ENCODE measurements at places on chromosomes 4 and X.

DNA sequence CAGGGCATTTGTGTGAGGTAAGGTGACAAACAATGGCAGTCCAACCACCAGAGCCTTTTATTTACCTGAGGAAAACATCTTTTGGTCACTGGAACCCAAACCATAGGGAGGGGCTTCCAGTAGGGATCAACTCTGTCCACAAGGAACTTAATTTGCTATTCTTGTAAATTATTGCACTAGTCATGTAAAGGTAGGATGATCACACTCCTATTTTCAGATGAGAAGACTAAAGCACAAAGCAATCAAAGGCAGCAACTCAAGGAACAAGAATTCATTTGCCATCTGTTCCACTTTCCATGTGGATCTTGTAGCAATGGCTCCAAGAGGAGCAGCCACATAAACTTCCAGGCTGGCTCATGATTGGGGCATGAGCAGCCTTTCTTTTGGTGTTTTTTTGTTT, 35.3 kb downstream of the CD99L2 start:
- no peak for DNase-seq

DNA sequence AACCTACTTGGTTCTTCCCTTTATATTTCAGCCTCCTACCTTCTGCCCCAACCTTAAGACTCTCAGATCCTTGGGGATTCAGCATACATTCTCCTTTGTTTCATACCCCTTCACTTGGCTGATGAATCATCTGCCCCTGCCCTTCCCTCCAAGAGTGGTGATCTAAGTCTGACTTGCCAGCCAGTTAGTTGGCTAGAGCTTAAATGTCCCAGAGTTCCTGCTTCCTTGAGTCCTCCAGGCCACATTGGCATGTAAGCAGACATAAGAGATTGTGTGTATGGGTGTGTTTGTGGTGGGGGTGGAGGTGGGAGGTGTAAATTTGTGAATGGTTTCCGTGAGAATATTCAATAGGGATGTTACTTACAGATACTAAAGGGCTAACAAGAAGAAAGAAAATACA, 3.7 kb upstream of the TEX13D start:
- DNase-seq, result no peak

GRCh38 chr4:40630335-40631021, 814 bp upstream of the RBM47 start:
- DNase-seq, result no peak

- no peak for DNase-seq
Observed at GRCh38 chrX:102517326-102517725, 787 bp upstream of the TMSB15A start.

DNA sequence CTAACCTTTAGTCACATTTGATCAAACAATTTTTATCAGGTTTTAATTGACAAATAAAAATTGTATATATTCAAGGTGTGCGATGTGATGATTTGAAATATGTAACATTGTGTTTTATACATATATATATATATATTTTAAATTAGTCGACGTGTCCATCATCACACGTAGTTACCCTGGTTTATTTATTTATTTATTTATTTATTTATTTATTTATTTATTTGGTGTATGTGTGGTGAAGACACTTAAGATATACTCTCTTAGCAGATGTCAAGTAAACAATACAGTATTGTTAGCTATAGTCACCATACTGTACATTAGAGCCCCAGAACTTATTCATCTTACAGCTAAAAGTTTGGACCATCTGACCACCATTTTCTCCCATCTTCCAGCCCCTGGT, 224.9 kb upstream of the HHIP start:
- no peak for DNase-seq

DNA sequence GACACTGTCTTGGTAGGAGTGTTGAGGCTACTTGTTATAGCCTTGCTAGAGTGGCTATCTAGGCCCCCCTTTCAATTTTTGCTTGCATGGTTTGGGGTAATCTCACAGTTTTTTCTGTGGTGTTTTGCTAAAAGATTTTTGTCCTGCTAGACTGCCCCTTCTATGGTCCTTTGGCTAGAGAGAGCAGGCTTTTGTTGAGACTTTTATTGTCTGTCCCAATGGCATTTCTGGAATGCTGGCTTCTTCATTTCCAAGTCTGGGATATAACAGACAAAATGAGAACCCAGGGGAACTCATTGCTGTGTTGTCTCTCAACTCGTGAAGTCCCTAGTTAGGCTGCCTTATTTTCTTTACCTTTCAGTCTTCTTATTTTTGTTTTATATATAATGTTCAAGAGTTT, 160.2 kb upstream of the ZC4H2 start:
- no peak for DNase-seq

DNA sequence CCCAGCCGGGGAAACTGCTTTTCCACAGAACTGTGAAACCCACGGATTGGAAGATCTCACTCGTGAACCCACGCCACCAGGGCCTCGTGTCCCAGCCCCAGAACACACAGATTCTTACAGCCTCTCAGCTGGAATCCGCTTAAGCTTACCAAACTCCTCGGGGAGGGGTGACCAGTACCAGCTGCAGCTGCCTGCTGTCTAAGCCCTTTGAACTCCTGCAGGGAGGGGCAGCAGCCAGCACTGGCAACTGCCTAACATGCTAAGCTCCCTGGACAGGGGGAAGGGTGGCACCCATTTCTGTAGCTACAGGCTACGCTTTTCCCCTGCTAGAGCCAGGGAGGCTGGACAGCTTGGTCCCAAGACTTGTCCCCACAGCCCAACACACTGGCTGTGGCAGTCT, 38.4 kb downstream of the TBL1X start:
- no peak for DNase-seq

- no peak for DNase-seq
Observed at GRCh38 chr4:94302191-94302590, 40.4 kb downstream of the HPGDS start.

DNA sequence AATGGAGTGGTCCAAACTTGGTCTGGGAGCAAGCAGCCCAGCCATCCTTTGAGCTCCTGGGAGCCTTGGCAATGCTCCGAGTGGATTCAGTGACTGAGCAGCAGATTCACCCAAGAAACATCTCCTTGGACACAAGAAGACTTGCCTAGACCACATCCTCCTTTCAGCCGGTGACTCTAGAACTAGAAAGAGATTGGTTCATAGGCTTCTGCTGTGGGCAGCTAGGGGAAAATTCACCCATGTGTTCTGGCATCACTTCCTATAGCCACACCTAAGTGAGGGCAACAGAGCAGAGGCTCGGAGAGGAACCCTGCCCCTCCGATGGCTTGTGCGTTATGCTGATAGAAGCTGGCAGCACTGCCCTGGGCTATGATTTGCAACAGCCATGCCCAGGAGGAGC, 16.0 kb downstream of the ZNF275 start:
- DNase-seq, result no peak

- DNase-seq, result no peak
Observed at GRCh38 chr4:48979914-48980579, 6.0 kb upstream of the CWH43 start.

DNA sequence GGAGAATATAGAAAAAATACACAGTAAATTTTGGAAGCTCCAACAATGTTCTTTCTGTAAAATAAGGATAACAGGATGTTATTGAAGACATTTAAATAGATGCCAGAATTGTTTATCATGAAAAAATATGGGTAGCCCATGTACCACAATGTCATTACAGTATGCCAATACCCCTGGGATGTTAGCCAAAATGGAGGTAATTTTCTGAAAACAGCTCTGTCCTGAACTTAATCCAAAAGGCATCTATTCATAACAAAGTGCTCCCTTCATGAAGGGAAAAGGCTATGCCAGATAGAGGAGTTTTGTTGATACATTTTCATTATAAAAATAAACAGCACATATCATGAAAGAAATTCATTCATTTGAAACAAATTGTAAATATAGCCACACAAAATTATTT, 1902.6 kb upstream of the AGA start:
- DNase-seq, result no peak

- peak; percentile 30 for DNase-seq
Observed at GRCh38 chr4:184506527-184507121, 32.3 kb upstream of the IRF2 start.

DNA sequence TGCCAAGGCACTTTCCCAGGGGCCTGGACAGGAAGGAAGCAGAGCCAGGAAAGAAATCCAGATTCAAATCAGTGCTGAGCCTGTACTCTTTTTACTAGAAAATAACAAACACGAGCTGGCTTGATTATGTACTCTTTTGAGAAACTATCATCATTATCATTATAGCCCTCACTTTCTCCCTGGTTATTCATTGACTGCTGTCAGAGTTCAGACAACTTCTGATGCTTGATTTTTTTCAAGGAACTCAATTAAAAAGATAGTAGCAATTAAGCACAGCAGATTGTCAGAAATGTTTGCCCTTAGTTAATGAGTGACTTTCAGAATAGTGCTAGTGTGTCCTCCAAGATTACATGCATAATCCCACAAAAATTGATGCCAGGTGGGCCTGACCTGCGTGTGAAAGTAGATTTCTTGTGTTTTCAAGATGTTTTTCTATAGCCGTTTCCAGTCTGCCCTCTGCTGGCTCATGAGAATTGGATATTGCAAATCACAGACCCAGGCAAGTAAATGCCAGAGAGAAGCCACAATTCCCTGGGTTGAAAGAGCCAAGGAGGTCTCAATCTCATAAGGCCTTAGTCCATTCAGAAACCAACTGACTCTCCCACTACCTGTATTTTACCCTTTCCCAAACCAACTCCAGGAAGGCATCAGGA, 14.3 kb upstream of the PNPLA4 start:
- DNase-seq, result no peak

DNA sequence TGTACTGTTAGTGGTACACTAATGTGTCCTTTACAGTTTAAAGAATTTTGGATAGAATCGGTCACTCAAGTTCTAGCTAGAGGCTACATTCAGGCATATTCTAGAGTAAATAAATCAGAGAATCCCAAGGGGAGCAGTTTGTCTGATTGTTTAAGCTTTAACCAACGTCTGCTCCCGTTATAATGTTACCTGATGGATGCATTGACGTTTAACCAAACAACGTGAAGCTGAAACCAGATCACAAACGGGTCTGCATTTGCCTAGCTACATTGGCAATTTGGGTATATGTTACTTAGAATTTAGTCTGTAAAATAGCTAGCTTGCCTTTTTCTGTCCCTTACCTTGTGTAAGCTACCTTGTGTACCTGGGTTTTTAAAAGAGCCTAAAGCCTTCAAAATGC, 1.6 kb downstream of the PI4K2B start:
- no peak for DNase-seq

- DNase-seq, result no peak
Observed at GRCh38 chr4:188296331-188296730, 157.1 kb downstream of the TRIML1 start.

DNA sequence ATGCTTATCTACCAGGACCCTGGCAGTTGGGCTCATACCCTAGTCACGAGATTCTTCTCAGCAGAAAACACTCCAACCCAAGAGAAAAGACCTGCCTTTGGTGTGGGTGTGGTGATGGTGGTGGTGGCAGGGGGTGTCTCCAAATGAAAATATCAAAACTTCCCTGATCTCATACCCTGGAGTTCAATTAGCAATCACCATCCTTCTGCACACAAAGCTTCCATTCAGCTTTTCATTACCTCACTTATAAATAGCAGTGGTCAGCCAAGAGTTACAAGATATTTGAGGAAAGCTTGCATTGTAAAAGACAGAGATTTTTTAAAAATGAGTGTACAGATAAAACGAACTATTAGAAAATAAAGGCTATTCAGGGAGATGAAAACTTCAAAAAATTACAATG, 580.8 kb upstream of the MAGEB2 start:
- DNase-seq, result no peak

DNA sequence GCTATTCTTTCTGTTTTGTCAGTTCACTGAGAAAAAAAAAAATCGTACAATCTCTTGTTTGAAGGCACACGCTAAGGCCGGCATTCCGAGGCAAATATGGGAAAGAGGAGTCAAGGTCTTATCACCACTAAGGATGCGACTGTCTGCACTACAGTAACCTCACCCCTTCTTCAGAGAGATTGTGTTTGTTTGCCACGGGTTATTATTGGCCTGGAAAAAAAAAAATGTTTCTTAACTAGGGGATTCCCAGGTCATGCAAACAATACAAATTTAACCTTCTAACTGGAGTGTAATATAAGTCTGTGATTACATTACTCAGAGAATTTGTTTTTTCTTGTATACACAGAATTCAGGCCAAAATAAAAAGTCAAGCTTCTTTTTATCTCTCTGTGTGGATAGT, 168.3 kb downstream of the TMA16 start:
- DNase-seq, result no peak

- no peak for DNase-seq
Observed at GRCh38 chr4:2765832-2766526, 9.8 kb upstream of the TNIP2 start.

DNA sequence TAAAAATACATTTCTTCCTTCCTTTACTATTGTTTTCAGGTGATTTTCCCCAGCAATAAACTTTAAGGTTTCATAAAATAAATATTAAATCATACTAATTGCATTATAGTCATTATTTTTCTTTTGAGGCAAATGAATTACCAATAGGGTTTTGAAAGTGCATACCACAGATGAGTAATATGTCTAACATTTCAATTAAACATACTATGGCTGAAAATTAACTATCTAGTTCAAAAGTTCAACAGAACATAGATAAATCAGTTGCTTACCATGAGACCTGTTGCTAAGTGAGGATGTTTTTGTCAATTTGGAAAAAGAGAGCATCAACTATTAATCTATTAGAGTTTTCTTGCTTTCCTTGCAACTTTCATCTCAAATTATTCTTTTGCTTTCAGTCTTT, 35.0 kb downstream of the NPY5R start:
- no peak for DNase-seq

GRCh38 chr4:134463771-134464170, 262.2 kb upstream of the PABPC4L start:
- no peak for DNase-seq

DNA sequence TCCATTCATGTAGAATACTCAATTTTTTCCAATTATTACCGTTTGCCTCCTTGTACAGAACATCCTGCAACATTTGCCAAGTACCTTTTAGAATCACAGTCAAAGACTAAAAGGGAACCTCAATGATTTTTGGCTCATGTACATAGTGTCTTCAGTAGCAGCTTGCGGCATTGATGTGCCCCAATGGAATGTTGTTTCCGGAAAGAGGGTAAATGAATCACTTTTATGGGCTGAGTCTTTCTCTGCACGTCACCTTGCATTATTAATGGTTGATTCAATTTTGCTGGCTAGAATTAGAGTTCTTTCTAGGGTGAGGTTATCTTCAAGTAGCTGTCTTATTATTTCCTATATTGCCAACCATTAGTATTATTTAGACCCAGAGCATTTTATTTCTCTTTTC, 116.9 kb upstream of the GABRA2 start:
- no peak for DNase-seq
